ENCODE measurements at places on chromosomes 3 and 15. TPM values are rescaled to one million over a fixed set of nuclear protein-coding genes. Genes with fewer than 3 reads are reported as not detected.
A peak's percentile ranks its signal among the peaks of the same experiment; 100 is the strongest.

Gene ACVR2B
- 1.2 TPM for total RNA-seq

Gene MORF4L1
- total RNA-seq, result 444 TPM

Gene NPAP1
- not detected for total RNA-seq

Gene RYR3
- total RNA-seq, result not detected

Gene CCDC33
- not detected for total RNA-seq

Gene FAM107A
- 0.11 TPM for total RNA-seq

Gene DAZL
- total RNA-seq, result not detected

Gene OIP5
- total RNA-seq, result 3.3 TPM

DNA sequence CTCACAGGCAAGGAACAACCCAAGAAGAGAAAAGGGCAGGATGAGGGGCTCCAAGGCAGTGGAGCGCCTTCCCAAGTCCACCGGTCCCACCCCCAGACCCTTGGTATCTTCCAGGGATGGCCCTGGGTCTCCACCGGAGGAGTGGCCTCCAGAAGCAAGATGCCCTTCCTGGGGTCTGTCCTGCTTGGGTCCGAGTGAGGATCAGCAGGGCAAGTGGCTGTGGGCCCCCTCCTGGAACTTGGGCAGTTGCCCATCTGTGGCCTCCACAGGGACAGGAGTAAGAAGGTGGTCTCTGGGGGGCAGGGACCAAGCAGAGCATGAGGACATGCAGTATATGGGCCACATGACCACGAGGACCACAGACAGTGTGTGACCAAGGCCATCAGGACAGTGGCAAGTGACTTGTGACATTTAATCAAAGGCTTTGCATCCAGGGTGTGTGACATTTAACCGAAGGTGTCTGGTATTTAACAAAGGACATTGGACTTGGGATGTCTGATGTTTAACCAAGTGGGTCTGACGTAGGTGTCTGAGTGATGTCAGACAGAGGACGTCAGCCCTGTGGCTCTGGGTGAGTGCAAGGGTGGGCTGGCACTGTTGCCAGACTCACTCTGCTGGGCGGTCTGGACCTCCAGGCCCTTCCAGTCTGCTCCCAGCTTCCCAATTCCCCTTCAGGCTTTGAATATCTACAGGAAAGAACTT, 34.7 kb downstream of the SCN5A start:
- H3K4me1 ChIP-seq, result no peaks in the 10 kb centered on the region
- DNase-seq, result no peak
- H3K27me3 ChIP-seq, result peaks cover 15% of the 10 kb centered on the region
- H3K36me3 ChIP-seq, result no peaks in the 10 kb centered on the region

- H3K27me3 ChIP-seq, result no peaks in the 10 kb centered on the region
- peaks cover 35% of the 10 kb centered on the region for H3K4me1 ChIP-seq
- H3K36me3 ChIP-seq, result no peaks in the 10 kb centered on the region
- H3K27ac ChIP-seq, result no peak overlapping the region
These were observed 7.0 kb upstream of the RNF111 start for GRCh38 chr15:58980351-58980939.

DNA sequence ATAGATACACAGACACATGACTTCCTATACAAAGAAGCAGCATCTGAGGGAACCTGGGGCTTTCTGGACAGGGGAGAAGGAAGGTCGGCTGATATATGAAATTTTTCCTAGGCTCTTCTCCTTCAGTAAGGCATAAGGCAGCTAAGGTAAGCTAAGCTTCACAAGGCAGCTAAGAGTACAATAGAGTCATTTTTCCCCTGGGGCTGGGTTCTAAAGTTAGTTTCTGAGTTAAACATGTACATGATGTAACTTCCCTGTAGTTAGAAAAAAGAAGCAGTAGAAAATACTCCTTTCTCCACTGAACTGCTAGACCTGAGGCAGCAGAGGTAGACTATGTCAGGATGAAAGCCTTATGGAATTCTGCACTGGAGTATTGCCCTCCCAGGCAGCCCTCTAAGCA, 109.6 kb downstream of the PLD1 start:
- peaks cover 16% of the 10 kb centered on the region for H3K4me1 ChIP-seq
- H3K27me3 ChIP-seq, result no peaks in the 10 kb centered on the region

DNA sequence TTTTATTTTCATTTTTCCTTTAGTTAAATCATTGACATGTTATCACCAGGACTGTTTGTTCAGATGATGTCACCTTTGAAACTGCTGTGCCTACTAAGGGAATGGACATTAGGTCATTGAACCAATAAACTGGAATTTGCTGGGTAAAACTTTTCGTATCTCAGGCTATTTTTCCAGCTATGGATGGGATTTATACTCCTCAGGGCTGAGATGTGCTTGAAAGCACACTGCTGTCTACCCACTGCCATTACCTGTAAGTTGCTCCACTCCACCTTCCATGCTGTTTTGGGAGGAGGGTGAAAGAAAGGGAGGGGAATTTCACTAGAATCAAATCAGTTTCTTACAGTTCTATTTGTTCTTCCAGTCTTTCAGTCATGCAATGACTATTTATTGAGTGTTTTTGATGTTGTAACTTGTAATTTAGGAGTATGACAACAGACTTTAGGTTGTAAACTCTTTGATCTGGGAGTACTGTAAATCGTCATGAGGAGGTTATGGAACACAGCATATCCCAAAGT, 11.3 kb downstream of the EHD4 start:
- H3K36me3 ChIP-seq, result peaks cover 5% of the 10 kb centered on the region
- H3K27me3 ChIP-seq, result no peaks in the 10 kb centered on the region
- H3K4me3 ChIP-seq, result no peak overlapping the region

- no peak overlapping the region for H3K27ac ChIP-seq
- H3K4me1 ChIP-seq, result no peaks in the 10 kb centered on the region
- no peak for DNase-seq
- H3K4me3 ChIP-seq, result peak overlapping the region; percentile 35
These were observed 16.6 kb downstream of the BTLA start for GRCh38 chr3:112482675-112483074.

- H3K27me3 ChIP-seq, result no peaks in the 10 kb centered on the region
- no peak overlapping the region for H3K27ac ChIP-seq
- H3K36me3 ChIP-seq, result peaks cover 5% of the 10 kb centered on the region
- no peak for DNase-seq
These were observed 69.1 kb downstream of the P3H2 start for GRCh38 chr3:190051641-190052040.

DNA sequence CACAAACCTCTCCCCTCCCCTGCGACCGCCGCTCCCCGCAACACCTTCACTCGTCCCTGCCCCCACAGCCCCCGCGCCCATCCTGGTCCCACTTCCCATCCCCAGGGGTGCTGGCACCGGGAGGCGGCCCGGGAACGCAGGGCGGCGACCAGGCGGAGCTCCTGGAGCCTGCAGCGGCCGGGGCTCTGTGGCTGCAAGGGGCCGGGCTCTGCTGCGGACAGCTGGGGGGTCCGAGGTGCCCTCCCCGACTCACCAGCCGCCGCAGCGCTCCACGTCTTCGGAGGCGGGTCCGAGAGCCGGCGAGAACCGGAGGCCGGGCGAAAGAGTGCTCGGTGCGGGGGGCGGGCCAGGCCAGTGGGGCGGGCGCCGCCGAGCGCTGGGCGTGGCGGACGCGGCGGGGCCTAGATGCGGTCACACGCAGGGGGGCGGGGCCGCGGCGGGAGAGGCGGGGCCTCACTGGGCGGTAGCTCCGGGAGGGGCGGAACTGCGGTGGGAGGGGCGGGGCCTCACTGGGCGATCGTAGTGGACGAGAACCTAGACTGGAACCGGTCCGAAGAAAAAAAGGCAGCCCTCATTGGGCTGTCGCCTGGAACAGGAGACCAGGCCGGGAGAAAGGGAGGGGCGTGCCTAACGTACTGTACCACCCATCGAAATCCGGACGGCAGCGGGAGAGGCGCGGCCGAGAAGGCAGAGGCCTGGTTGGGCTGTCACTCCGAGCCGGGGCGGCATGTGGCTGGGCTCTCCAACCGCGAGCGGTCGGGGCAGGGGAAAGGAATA, at the start of gene ANO10:
Gene ANO10 (minus strand): TSS at position 356 of the 777 bp plus-strand sequence. CDS start 16,159 bp downstream, outside the sequence.
- H3K36me3 ChIP-seq, result no peaks in the 10 kb centered on the region
- peak within 1 kb of the TSS; percentile 99 for H3K4me3 ChIP-seq
- no peaks in the 10 kb centered on the region for H3K27me3 ChIP-seq
- peaks cover 32% of the 10 kb centered on the region for H3K4me1 ChIP-seq

DNA sequence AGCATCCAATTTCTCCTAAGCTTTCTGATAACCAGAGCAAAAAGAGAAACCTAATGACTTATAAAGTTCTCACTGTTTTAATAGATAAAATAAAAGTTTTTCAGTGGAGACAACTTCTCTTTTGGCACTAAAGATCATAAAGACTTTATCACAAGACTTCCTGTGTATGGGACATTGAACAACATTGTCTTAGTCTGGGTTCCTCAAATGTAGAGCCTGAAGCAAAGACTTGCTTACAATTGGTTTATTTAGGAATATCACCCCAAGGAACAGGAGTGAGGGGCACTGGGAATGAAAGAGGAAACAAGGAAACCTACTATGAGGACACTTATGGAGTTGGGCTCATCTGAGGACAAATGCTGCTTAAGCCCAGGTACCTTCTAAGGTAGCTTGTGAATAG, 127.4 kb downstream of the B3GALNT1 start:
- no peaks in the 10 kb centered on the region for H3K36me3 ChIP-seq
- DNase-seq, result no peak
- H3K4me1 ChIP-seq, result no peaks in the 10 kb centered on the region
- H3K27ac ChIP-seq, result no peak overlapping the region

DNA sequence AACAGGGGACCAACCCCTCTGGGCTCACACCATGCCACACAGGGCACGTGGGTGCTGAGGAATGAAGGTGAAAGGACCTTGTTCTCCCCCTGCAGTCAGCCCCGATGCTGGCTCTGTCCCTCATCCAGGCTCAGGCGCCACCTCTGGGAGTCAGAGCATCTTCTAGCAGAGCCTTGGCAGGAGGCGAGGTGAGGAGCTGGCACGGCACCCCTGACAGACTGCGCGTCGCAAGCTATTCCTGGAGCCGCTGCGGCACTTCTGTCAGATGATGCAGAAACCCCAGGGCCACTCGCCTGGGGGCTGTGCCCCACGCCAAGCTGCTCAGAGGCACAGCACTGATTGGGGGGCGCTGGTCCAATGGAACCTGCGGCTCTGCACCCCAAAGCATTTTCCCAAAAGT, 62.0 kb downstream of the MGLL start:
- peaks cover 30% of the 10 kb centered on the region for H3K4me1 ChIP-seq
- no peak for DNase-seq
- peaks cover 1% of the 10 kb centered on the region for H3K27me3 ChIP-seq
- H3K36me3 ChIP-seq, result peaks cover 27% of the 10 kb centered on the region
- no peak overlapping the region for H3K27ac ChIP-seq
- no peak overlapping the region for H3K4me3 ChIP-seq

GRCh38 chr15:81299630-81300273, 24.2 kb downstream of the STARD5 start:
- no peaks in the 10 kb centered on the region for H3K36me3 ChIP-seq
- no peak for DNase-seq
- no peak overlapping the region for H3K27ac ChIP-seq

- no peak overlapping the region for H3K4me3 ChIP-seq
- no peaks in the 10 kb centered on the region for H3K36me3 ChIP-seq
- no peak for DNase-seq
- H3K27ac ChIP-seq, result no peak overlapping the region
- peaks cover 6% of the 10 kb centered on the region for H3K4me1 ChIP-seq
These were observed 191.1 kb downstream of the TIGIT start for GRCh38 chr3:114484919-114485318.

GRCh38 chr15:69414701-69415167, 585 bp downstream of the KIF23 start:
- peak overlapping the region; percentile 88 for H3K4me3 ChIP-seq
- peak; percentile 88 for DNase-seq
- no peaks in the 10 kb centered on the region for H3K27me3 ChIP-seq
- H3K36me3 ChIP-seq, result peaks cover 22% of the 10 kb centered on the region

- no peak for DNase-seq
- H3K27ac ChIP-seq, result peak overlapping the region; percentile 90
- peaks cover 43% of the 10 kb centered on the region for H3K4me1 ChIP-seq
These were observed 1.2 kb upstream of the ATRIP start for GRCh38 chr3:48445277-48445882.

- no peak overlapping the region for H3K4me3 ChIP-seq
- peaks cover 31% of the 10 kb centered on the region for H3K4me1 ChIP-seq
- no peaks in the 10 kb centered on the region for H3K36me3 ChIP-seq
- peaks cover 8% of the 10 kb centered on the region for H3K27me3 ChIP-seq
These were observed 52.9 kb upstream of the MEX3B start for GRCh38 chr15:82098674-82099073.

DNA sequence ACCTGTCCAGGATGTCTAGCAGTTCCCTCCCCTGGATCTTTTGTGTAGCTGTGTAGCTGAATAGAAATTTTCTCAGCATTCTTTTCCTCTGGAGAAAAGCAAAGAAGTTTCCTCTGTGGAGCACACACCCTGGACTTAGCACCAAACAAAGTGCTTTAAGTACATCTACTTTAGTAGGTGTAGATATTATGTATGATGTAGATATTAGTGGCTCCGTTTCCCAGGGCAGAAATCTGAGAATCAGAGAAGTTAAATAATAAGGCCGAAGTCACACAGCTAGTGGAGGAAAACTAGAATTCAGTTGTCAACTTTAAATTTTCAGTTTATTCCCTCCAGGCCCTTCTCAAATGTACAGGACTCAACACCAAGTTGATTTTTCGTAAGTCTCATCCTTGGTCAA, 401.7 kb upstream of the NR2F2 start:
- no peak overlapping the region for H3K4me3 ChIP-seq
- H3K36me3 ChIP-seq, result no peaks in the 10 kb centered on the region
- peaks cover 3% of the 10 kb centered on the region for H3K27me3 ChIP-seq
- DNase-seq, result no peak
- peaks cover 17% of the 10 kb centered on the region for H3K4me1 ChIP-seq

DNA sequence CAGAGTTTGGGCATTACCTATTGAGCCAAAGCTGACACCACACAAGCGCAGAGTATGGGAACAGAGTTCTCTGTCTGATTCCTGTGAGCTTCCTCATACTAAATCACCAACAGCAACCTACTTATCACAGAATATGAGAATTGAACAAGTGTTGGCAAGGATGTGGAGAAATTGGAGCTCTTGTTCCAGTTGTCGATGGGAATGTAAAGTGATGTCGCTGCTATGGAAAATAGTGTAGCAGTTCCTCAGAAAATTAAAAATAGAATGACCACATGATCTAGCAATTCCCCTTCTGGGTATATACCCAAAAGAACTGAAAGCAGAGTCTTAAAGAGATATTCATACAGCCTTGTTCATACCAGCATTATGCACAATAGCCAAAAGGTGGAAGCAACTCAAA, 33.4 kb downstream of the CD86 start:
- peaks cover 8% of the 10 kb centered on the region for H3K4me1 ChIP-seq
- no peak overlapping the region for H3K27ac ChIP-seq
- H3K36me3 ChIP-seq, result no peaks in the 10 kb centered on the region
- DNase-seq, result no peak

DNA sequence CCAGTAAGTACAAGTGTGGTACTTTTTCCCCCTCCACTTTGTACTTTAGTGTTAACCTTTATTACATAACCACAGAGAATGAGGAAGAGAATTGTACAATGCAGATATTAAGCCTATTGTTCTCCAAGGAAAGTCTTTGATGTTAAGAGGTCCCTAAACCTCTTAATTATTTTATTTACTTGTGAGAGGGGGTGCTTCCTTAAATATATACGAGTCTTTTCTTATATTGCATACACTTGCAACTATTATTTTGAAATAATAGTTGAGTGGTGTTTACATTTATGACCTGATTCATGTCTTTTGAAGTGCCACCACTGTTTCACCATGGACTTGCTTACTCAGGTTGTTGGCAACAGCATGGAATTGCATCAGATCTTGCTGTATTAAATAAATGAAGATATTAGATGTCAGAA, 10.1 kb downstream of the USP3 start:
- peak overlapping the region; percentile 36 for H3K27ac ChIP-seq
- H3K4me1 ChIP-seq, result peaks cover 88% of the 10 kb centered on the region
- H3K36me3 ChIP-seq, result no peaks in the 10 kb centered on the region
- peak; percentile 47 for DNase-seq
- no peak overlapping the region for H3K4me3 ChIP-seq
